Ureter (tissue), 1 donor: ENCODE measurements at places on chromosomes 6 and 20. TPM values are rescaled to one million over a fixed set of nuclear protein-coding genes. Genes with fewer than 3 reads are reported as not detected.

- no peak for DNase-seq
Measured at GRCh38 chr20:64185276-64185900, 21.1 kb downstream of the MYT1 start.

DNA sequence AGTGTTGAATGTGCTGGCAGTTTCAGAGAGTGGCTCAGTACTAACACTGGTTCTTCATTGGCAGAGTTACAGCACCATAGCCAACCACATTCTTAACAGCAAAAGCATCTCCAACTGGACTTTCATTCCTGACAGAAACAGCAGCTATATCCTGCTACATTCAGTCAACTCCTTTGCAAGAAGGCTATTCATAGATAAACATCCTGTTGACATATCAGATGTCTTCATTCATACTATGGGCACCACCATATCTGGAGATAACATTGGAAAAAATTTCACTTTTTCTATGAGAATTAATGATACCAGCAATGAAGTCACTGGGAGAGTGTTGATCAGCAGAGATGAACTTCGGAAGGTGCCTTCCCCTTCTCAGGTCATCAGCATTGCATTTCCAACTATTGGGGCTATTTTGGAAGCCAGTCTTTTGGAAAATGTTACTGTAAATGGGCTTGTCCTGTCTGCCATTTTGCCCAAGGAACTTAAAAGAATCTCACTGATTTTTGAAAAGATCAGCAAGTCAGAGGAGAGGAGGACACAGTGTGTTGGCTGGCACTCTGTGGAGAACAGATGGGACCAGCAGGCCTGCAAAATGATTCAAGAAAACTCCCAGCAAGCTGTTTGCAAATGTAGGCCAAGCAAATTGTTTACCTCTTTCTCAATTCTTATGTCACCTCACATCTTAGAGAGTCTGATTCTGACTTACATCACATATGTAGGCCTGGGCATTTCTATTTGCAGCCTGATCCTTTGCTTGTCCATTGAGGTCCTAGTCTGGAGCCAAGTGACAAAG lies 17.0 kb upstream of the ADGRF4 start:
- DNase-seq: no peak

Gene NOTCH4
- total RNA-seq: 19.4 TPM

Gene BPI
- not detected for total RNA-seq

Gene MYCT1
- total RNA-seq: 11.5 TPM

DNA sequence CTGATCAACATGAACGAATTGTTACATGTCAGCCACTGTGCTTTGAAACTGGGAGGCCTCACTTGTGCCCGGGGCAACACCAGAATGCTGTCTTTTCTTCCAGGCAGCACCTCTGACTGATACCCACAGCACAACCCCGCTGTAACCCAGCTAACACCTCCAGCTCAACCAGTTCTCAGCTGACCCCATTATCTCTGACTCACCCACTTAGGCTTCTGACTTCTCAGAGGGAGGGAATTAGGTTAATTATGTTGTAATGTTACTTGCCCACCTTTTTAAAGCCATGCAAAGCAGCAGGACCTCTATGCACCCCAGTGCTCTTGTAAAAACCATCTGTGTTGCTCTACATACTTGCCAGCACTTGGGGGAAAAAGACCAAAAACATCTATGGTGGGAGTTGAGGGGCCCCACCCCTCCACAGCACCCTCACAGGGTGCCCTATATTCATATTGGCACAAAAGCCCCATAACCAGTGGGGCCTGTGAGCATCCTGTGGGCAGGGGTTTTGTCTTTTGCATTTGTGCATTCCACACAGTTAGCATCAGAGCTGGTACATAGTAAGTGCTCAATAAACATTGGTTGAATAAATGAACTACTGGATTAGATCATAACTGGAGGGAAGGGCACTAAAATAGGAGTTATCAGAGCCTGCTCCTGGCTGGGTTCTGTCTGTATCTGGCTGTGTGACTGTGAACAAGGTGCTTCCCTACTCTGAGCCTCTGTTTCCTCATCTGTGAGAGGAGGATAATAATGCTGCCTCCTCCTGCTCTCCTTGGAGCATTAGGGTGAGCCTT lies 22.3 kb downstream of the BNIP5 start:
- no peak for DNase-seq

Gene SLC25A27
- 25.1 TPM for total RNA-seq

DNA sequence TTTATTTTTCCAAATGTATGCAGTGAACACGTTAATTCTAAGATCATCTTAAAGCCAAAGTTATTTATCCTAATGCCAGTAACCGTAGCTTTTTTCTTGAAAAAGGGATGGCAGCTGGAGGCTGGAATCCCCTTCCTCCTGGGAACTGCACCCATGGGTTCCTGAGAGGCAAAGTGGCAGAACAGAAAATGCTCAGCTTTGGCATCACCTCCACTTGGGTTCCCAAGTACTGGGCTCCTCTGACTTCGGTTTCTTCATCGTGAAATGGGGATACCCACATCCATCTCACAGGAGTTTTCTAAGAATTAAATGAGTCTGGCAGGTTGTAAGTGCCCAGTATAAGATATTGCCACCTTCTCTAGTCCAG lies 6.2 kb upstream of the DDX43 start:
- DNase-seq: no peak

Gene SLC4A11
- total RNA-seq: 56.3 TPM

DNA sequence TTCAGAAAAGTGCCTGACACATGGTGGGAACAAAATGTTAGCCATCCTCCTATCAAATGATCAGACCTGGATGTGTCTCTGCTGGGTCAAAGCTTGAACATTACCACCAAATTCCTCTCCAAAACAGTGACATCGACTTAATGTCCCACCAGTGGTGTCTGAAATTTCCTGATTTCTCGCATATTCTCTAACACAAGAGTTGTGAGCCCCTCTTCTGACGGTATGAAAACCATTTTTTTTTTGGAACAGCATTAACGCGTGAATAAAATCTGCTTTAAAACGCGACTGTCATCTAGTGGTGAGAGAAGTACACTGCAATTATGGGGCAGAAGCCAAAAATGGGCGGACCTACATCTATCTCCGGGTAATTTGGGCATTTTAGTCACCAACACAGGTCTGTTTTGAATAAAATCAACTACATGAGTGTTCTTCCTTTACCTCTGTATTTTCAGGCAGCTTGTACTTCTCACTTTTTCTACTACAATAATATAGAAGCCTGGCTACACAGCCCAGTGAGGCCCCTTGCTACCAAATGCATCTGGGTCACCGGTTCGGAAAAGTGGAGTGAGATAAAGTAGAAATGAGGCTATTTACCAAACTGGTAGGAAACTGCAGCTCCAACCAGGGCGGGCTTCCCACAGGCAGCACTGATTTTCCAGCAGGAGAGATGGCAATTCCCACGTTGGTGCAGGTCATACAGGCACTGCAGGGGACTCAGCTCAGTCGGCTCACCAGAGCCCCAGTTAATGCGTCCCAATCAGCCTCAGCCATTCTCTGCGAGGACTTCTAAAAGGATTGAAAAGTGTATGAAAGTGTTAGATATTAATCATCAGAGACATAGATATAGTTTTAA lies 27.4 kb downstream of the MGME1 start:
- peak; percentile 57 for DNase-seq
